ENCODE measurements at places on chromosomes 4 and X.

DNA sequence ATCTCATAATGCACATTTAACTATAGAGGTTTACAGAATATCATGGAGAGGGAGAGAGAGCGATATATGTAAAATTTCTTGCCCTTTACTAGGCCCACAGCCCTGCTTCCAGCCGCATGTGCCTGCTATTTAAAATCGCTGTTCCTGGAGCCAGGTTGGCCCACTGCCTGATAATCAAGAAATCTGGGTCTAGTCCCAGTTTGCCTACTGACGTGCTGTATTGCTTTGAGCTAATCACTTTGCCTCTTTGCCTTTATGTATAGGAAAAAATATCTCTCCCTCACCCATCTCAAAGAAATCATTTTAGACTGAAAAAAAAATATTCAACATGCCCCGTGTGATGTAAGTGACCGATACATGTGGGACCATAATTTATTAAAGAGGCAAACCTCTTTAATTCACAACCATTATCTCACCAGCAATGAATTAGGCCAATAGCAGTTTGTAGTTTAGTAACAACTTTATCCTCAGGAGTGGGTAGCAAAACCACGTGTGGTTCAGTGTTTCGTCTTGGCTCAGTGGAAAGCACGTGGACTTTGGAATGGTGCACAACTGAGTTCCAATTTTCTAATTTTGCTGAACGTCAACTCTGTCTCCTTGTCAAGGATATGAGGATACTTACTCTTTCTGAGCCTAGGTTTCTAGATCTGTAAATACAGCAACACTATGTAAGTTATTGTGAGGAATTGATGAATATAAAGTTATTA is 62.6 kb downstream of the GRXCR1 start:
- no peak for DNase-seq

GRCh38 chrX:103550415-103551051 is 31.2 kb upstream of the RAB40A start:
- no peak for DNase-seq

- DNase-seq = peak; percentile 70
Measured at GRCh38 chrX:149829751-149830191, 48.0 kb downstream of the MAGEA9 start.

GRCh38 chr4:89469516-89469915 is 161.9 kb upstream of the GPRIN3 start:
- DNase-seq = no peak

- DNase-seq = no peak
Measured at GRCh38 chrX:45954026-45954425, 591.2 kb downstream of the ZNF674 start.

DNA sequence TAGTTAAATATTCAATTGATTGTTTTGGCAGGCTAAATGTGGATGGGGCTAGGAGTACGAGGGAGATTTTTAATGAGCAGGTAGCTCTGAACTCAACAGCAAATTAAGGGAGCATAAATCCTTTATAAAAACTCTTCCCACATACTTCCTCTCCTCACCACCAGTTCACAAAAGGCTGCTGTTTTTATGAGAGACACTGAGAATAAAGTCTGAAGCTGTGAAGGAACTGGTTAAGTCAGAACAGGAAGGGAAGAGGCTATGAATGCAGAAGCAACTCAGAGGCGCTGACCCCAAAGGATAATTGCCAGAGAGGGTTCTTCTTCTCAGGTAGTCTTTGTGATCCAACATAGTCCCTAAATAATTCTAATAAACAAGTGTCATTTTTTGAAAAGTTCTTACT is 406.1 kb downstream of the GPM6A start:
- no peak for DNase-seq

- DNase-seq = no peak
Measured at GRCh38 chrX:16464369-16464768, 185.6 kb upstream of the S100G start.

GRCh38 chrX:3584415-3584996 is 128.9 kb downstream of the PRKX start:
- no peak for DNase-seq

- DNase-seq = no peak
Measured at GRCh38 chr4:8050555-8051206, 107.9 kb downstream of the ABLIM2 start.

- peak; percentile 21 for DNase-seq
Measured at GRCh38 chr4:53647547-53647946, 56.3 kb upstream of the LNX1 start.

- peak; percentile 3 for DNase-seq
Measured at GRCh38 chrX:67734111-67734753, 190.4 kb downstream of the AR start.

GRCh38 chrX:14362721-14363120 is 166.6 kb upstream of the GLRA2 start:
- no peak for DNase-seq

- DNase-seq = no peak
Measured at GRCh38 chr4:17117746-17118145, 219.3 kb upstream of the LDB2 start.

DNA sequence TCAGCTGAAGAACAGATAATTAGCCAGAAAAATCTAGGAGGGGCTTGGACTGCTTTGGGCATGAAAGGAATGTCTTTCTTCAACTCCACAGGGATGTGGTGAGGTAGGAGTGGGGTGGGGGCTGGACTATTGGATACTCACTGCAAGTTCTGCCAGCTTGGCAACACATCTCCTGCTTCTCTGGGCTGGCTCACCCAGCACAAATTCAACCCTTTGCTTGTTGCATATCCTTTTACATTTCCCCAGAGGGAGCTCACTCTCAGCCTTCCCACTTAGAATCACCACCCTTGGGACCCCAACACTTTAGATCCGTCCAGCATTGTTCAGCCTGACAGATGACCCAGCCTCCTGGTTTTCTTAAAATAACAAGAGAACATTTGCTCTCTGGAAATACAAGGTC is 120.6 kb downstream of the KDR start:
- no peak for DNase-seq

DNA sequence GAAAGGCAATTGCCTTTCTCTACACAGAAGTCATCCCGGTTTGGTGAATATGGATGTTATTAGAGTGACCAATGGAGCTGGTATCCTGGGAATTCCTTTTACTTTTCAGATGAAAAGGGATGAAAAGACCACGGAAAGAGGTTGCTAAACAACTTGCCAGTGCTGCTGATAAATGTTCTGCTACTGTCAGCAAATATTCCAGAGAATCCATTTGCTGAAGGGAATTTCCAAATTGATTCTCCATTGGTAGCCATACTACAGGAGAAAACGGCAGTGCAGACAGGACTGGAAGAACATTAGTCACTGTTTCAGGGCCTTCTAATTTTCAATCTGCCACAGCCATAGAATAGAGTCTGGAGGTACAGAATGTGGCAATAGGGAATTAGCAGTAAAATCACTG is 451.5 kb downstream of the PCDH11X start:
- DNase-seq = no peak

- DNase-seq = no peak
Measured at GRCh38 chr4:114768501-114768900, 169.9 kb downstream of the UGT8 start.

GRCh38 chr4:83197555-83198235 is 83.2 kb upstream of the PLAC8 start:
- no peak for DNase-seq

- no peak for DNase-seq
Measured at GRCh38 chr4:124415146-124415545, 297.4 kb downstream of the ANKRD50 start.

DNA sequence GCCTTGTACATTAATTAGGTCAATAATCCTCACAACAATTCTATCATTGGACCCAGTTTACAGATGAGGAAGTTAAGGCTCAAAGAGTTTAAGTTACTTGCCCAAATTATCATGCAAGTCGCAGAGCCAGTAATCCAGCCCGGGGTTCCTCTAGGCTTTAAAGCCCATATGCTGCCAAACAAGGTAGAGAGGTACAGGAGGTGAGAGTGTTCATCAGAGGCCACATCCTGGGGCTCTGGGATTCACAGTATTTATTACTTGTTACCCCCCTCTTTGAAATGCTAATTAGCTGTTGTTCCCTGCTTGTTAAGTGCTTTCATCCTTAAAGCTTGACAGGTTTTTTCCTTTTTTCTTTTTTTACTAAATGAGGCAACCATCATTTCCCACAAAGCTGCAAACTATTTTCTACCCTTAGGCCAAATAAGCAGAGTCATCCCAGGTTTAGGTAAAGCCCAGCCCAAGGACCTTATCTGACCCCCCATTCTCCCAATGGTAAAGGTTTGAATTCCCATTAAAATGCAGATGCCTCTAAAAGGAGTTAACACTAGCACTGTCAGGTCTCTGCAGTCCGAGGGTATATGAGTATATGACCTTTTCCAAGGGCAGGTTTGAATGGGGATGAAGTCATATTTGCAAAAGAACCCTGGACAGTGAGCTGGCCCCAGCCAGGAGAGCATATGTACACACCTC is 150.3 kb downstream of the SOX3 start:
- DNase-seq = no peak

GRCh38 chr4:99759988-99760387 is 56.6 kb upstream of the DAPP1 start:
- DNase-seq = no peak

- no peak for DNase-seq
Measured at GRCh38 chr4:29867412-29867811, 852.8 kb upstream of the PCDH7 start.

DNA sequence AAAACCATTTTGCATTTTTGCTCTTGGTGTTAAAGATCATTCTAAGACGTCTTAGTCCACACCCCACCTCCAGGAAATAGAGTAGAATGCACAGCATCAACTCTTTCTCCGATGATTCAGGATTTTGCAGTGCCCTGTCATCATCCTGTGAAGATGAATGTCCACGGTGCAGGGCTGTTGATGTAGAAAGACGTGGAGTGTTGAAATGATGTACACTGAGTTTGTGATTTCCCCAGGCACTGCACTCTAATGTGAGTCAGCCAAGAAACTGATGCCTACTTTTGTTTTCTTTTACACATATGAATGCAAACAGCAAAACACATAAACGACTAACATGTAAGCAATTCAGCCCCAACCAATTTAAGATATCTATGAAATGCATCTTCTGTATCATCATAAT is 10.5 kb downstream of the LGI2 start:
- DNase-seq = no peak

- no peak for DNase-seq
Measured at GRCh38 chrX:146144039-146144438, 326.4 kb downstream of the SLITRK2 start.

DNA sequence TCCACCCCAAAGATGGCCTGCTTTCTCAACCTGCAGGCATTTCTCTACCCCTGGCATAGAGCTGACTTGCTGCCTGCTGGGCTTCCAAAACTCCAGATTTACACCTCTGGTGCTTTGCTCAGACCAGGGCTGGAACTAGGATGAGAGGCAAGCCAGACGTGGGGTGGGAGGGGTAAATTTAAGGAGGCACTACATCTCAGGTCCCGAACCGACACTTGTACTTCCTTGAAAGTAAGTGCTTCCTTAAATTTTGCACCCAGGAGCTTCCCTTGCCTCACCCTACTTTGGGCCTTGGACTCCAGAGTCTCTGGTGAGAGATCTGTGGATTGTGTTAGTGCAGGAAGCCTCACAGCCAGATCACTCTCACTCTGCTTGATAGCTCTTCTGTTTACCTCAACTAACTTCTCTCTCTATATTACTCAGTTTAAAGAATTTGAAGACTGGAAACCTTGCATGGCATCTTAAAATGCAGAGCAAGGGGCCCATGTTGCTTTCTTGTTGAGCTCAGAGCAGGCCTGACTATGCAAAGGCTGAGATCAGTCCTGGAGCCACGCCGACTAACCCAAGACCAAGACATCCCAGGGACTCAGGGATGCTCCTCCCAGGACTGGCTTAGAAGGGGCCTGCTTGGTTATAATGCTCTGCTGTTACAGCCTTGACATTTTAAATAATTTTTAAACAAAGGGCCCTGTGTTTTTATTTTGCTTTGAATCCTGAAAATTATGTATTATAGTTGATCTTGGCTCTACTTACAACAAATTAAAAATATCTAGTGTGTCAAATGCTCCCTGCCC is 145.0 kb upstream of the LEF1 start:
- DNase-seq = no peak

DNA sequence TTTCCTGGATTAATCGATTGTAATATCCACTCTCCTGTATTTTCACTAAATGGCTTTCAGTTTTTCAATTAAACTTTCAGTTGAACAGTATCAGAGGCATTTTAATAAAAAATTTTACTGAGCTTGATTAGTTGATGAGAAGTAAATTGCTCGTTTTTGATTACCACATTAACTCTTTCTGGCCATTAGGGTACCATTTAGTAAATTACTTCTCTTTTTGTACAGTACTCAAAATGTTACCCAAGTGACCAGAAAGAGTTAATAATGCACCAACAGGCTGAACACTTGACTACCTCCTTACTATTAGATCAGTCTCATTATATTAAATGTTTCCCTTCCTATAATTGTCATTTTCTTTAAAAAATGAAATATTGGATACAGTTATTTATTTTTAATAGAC is 289.2 kb downstream of the TENM3 start:
- no peak for DNase-seq

DNA sequence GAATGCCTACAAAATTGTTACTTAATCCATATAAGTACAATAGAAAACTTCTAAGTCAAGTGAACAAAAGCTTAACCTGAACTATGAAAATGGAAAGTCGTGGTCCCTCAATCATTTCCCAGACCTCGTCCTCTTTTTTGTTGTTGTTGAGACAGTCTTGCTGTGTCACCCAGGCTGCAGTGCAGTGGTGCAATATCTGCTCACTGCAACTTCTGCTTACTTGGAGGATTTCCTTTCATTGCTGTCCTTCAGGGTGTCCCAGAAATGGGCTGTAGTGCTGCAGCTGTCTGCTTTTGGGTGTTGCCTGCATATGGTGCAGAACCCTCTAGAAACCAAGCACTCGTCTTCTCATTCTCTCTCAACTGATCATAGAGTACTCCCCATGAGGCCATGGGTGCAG is 75.0 kb upstream of the IL2 start:
- DNase-seq = no peak

GRCh38 chr4:148255344-148255720 is 186.9 kb downstream of the NR3C2 start:
- DNase-seq = no peak

- peak; percentile 62 for DNase-seq
Measured at GRCh38 chr4:124713185-124713592, 657 bp upstream of the ANKRD50 start.

DNA sequence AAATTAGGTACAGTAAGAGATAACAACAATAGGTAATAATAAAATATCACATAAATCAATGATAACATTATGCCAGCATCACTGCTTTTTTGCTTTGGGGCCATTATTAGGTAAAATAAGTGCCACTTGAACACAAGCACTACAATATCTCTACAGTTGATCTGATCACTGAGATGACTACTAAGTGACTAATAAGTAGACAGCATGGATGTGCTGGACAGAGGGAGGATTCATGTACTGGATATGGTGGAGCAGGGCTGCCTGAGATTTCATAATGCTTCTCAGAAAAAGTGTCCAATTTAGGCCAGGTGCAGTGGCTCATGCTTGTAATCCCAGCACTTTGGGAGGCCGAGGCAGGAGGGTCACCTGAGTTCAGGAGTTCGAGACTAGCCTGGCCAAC is 137.8 kb upstream of the IL1RAPL2 start:
- DNase-seq = no peak

DNA sequence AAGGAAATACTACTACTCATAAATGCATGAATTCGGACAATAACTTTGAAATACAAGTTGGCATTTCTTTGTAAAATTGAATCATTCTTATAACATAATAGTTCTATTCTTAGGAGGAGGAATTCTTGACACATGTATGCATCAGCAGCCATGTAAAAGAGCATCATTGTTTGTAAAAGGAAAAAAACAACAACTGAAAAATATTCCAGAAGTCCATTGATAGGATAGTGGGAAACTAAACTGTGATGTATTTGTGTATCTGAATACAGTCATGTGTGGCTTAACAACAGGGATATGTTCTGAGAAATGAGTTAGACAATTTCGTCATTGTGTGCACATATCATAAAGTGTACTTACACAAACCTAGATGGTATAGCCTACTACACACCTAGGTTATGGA is 102.0 kb upstream of the SH3RF1 start:
- no peak for DNase-seq

All from GM12865 (cell line).